Inflammatory macrophage treated with lipopolysaccharide for 1 hour (primary cell): ENCODE measurements at places on chromosomes 4 and X.

GRCh38 chr4:66204534-66205247, 534.4 kb upstream of the EPHA5 start:
- DNase-seq = no peak

DNA sequence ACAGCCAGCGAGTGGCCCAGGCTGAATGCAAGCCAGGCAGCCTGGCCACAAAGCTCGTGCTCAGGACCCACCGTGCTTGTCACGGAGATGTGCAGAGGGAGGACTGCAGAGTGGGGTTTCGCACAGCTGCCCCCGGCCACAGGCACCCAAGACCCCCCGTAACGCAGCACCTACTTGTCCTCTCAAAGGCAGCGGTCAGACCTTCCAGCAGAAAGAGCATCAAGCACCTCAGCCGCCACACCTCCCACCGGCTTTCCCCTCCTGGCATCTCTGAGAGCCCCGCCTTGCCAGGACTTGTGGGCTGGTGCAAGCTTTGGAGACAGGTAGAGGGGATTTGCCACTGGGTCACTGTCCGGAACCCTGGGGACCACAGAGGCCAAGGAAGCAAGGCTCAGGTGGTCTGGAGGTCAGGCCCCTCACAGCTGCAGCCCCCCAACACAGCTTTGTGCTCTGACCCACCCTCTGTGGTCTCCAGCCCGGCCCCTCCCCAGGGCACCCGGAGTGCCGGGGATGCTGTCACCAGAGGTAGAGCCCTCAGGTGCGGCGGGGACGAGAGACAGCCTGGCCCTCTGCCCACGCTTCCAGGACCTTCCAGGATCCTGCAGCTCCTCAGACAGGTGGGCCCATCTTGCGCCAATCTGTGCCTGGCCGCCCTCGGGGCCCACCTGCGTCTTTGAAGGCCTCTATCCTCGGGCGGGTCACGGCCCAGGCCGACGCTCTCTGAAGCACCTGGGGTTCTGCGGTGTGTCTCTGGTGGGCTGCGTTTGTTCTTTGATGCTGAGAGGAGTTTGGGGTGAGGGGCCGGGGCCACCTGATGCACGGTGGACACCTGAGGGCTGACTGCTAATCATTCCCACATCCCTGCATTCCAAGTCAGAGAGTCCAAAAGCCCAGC, 34.4 kb upstream of the HMX1 start:
- no peak for DNase-seq

- no peak for DNase-seq
These were observed 184.3 kb upstream of the NUDT6 start for GRCh38 chr4:123106747-123107146.

GRCh38 chrX:10240918-10241317, 84.1 kb downstream of the CLCN4 start:
- no peak for DNase-seq
